ENCODE measurements at places on chromosomes 13 and 19.

DNA sequence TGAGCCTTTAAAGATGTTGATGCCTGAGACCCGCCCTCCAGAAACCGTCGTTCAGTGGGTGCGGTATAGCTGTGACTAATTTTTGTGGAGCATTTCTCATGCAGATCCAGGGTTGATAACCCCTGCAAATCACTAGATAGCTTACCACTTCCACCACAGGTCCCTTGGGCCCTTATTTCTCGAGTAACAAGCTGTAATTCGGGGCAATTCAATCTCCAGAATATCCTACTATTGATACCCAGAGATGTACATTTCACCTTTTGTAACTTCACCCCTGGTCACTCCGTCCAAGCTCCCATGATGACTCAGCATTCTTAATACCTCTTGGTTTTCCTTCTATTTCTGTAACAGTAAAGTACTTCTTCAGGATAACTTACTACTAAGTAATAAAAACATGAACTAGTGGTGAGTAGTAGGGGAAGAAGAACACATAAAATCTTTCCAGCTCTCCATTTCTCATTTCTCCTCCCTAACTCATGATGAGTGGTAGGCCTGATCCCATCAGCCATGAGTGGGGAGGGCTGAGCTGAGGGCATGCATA is 71.9 kb upstream of the UBL3 start:
- DNase-seq: no peak

GRCh38 chr13:51801631-51802099 is 2.3 kb downstream of the DHRS12 start:
- DNase-seq: no peak

GRCh38 chr19:49856574-49857021 is 5.6 kb downstream of the PTOV1 start:
- DNase-seq: no peak

DNA sequence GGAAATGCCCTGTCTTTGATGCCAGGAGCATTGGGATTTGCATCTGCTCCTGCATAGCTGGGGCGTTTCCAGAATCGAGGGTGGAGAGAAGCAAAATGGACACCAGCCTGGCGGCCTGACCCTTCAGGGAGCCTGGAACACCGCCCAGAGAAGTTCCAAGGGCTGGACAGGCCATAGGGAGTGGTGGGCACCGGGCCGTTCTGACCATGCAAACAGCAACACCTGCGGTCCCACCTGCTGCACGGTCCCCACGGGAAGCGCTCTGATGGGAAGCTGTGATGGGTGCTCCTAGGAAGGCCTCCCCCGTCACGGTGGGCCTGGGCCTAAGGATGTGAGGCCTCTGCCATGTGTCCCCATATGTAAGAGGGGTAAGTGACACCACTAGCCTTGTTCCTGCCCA is 34.2 kb upstream of the ANKRD10 start:
- DNase-seq: no peak

- DNase-seq: no peak
Measured at GRCh38 chr13:98535501-98536354, 41.2 kb downstream of the STK24 start.

GRCh38 chr13:51666374-51666773 is 82.1 kb downstream of the WDFY2 start:
- no peak for DNase-seq

DNA sequence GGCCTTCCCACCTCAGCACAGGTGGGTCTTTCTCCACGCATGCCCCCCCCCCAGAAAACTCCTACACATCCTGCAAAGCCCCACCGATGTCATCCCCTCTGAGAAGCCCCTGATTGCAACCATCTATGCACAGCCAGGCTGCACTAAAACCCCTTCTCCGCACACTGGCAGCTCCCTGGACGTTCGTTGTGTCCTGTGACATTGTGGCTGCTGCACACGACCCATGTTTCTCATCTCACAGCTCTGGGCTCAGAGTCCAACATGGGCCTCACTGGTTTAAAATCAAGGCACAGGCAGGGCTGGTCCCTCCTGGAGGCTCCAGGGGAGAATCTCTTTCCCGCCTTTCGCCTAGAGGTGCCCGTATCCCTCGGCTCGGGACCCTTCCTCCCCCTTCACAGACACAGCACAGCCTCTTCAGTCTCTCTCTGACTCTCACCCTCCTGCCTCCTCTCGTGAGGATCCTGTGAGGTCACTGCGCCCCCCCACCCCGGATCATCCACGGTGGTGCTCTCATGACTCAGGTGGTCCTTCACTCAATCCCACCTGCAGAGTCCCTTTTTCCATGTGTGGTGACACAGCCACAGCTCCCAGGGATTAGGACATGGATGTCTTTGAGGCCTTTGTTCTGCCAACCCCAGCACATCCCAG is 71.2 kb downstream of the GADD45B start:
- DNase-seq: no peak

DNA sequence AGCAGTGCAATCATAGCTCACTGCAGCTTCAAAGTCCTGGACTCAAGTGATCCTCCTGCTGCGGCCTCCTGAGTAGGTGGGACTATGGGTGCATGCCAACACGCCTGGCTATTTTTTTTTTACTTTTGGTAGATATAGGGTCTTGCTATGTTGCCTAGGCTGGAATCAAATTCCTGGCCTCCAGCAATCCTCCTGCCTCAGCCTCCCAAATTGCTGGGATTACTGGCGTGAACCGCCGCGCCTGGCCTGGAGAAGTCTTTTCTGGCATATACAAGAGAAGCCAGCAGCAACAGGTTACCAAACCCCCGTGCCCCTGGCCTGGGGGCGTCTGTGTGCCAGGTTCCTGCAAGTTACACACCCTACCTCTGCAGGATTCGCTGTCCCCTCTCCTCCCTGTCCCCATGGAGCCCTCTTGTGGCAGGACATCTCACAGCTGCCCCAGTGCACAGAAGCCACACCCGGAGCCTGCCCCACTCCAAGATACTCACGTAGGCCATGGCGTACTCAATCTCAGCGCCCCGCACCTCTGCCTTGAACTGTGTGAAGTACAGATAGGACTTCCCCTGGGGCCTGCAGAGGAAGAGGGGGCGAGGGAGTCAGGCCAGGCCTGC is 9.9 kb downstream of the MYDGF start:
- DNase-seq: peak; percentile 83

- no peak for DNase-seq
Measured at GRCh38 chr13:73883162-73883561, 251.0 kb downstream of the KLF12 start.

DNA sequence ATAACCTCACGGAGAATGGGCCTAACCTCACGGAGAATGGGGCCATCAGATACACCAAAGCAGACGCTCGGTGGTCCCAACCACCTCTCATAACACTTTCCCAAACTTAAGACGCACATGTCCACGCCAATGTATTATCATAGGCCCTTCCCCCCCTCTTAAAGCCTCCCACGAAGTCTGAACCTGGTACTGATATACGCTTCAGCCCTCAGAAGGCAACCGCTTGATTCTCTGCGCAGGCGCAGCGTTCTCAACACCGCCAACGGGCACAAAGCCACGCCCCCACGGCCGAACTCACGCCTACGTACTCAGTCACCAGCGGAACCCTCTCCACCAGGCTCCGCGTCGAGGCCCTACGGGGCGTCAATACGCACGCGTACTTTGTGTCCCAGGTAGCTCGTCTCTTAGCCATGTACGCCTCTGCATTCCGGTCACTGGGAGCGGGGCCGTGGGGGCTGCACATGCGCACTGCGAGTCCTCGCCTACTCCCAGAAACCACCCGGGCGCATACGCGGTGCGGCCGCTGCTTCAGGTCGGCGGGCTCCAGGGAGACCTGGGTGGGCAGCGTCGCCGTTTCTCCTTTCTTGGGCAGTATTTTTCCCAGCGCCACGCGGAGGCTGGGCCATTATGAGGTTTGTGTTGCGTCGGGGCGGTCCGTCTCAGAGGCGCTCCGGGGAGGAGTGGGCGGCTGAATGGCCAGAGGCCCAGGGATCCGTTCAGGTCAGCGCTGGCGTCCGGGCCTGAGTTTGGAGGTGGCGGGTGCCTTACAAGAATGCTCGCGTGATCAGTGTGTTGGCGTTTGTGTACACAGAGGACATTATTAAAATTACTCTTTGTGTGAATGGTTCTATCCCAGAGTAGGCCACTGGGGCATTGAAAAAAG is 25.3 kb downstream of the ZNF582 start:
- peak; percentile 95 for DNase-seq

DNA sequence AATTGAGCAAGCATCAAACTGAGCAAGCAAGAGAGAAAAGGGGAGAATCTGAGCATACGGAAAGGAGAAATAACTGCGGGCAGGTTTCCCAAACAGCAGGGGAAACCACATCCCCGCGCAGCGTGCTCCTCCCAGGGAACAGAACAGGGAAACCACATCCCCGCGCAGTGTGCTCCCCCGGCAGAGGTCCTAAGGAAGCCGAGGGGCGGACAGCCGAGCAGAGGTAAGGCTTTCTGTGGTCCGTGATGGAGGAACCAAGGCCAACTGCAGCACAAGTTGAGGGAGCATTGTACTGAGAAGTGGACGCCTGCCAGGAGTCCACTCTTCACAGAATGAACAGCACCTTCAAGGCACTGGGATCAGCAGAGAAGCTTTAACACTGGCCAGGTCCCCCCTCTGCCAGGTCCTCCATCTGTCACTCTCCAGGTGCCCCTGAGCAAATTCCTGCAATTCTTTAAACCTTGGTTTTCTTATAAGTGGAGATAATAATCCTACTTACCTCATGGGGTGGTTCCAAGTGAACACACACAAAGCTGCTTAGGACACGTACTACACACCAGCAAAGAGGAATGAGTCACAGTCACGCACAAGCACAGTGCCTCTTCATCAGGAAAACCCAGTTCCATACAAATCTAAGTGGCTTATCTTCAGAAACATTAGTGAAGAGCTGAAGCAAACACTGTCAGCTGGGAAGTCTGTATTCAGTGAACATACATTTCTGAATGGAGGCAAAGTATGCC is 23.0 kb upstream of the LAMP1 start:
- no peak for DNase-seq

- DNase-seq: no peak
Measured at GRCh38 chr13:75411924-75412537, 69.9 kb downstream of the TBC1D4 start.

- no peak for DNase-seq
Measured at GRCh38 chr13:73177916-73178565, 119.2 kb downstream of the KLF5 start.

- DNase-seq: no peak
Measured at GRCh38 chr13:45364876-45365557, 24.0 kb upstream of the TPT1 start.

- DNase-seq: peak; percentile 68
Measured at GRCh38 chr13:23876265-23876664, 12.9 kb downstream of the MIPEP start.

GRCh38 chr13:27450921-27451471 is 632 bp upstream of the MTIF3 start:
- DNase-seq: peak; percentile 53

DNA sequence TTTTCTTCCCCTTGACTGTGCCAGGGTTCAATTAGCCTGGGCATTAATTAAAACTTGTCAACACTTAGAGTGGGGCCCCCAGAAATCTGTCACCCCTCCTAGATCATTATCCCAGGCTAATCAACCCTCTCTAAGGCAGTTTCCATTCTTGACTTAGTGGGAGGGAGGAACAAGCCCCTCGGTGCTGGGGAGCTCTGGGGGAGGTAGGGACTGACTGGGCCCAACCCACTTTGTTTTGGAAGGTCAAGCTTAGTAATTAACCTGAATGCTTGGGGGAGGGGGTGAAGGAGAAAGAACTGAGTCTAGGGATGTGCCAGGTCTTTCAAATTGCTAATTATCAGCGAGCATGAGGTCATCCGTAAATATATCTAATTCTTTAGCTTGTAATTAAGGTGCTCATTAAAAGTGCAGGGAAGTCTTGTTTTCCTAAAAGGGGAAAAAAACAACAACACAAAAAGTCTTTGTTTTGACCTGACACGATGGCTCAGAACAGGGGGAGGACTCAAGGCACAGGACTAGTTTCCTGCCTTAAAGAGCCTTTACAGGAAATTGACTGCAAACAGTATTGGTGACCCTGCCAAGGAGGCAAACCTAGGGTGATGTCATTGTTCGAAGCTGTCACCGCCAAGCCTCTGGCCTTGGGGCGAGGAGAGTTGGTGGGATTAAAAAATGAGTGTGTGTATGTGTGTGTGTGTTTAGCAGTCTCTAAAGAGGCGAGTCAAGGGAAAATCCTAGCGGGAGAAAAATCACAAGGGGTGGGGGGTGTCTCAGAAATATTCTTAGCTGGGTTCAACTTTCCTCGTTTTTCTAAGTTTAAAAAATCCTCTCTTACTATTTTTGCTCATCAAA is 19.4 kb downstream of the ACTN4 start:
- peak; percentile 67 for DNase-seq

GRCh38 chr13:57624565-57625435 is 6.7 kb upstream of the PCDH17 start:
- peak; percentile 80 for DNase-seq

DNA sequence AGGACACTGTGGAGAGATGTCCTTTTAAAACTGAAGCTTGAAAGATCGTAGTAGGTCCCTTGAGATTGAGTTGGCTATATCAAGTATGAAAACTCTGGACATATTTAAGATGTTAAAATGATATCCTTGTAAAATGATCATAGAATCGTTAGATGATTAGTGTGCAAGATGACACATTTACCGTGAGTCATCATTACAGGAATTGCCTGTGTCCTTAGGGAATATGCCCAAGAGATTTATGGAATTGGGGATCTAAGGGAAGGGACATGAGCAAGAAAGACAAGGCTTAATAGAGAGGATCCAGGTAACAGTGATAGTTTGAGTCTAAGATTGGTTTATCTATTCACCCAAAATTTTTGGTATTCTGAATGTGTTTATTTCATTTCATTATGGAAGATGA is 233.7 kb downstream of the GPC5 start:
- no peak for DNase-seq

DNA sequence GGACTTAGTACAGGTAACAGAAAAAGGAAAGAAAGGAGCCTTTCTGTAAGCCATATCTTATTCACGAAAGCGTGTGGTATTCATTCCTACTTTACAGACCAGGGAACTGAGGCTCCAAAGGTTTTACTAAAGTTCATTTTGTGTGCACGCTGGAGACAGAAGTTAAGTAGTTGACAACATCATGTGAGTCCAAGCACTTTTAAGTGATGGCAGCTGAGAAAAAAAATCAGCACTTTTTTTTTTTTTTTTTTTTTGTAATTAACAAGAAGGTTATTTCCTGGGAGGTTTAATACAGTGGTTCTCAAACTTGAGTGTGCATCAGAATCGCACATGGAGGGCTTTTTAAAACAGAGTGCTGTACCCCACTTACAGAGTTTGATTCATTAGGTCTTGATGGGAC is 2.0 kb downstream of the DNAJC3 start:
- no peak for DNase-seq

- DNase-seq: no peak
Measured at GRCh38 chr19:16375157-16375935, 50.7 kb downstream of the KLF2 start.

GRCh38 chr19:14203177-14203576 is 2.8 kb downstream of the ADGRL1 start:
- no peak for DNase-seq

- DNase-seq: no peak
Measured at GRCh38 chr13:113145911-113146598, 12.4 kb upstream of the PROZ start.

GRCh38 chr13:20291675-20292074 is 59.6 kb upstream of the GJB6 start:
- no peak for DNase-seq

- DNase-seq: no peak
Measured at GRCh38 chr13:100338275-100338674, 249.4 kb downstream of the PCCA start.

Data from hematopoietic multipotent progenitor cell treated with erythropoietin and hydrocortisone succinate and interleukin-3 and kit ligand, for 6 days (in vitro differentiated cells).